ENCODE measurements at places on chromosomes 1 and 21. TPM values are rescaled to one million over a fixed set of nuclear protein-coding genes. Genes with fewer than 3 reads are reported as not detected.
A peak's percentile ranks its signal among the peaks of the same experiment; 100 is the strongest.

- H3K4me3 ChIP-seq = no peak overlapping the region
- DNase-seq = no peak
- no peak overlapping the region for H3K27ac ChIP-seq
- peaks cover 39% of the 10 kb centered on the region for H3K4me1 ChIP-seq
- no peaks in the 10 kb centered on the region for H3K27me3 ChIP-seq
- H3K36me3 ChIP-seq = peaks cover 10% of the 10 kb centered on the region
These were observed 18.8 kb downstream of the VPS26C start for GRCh38 chr21:37248298-37248697.

GRCh38 chr1:5620997-5621396 lies 371.2 kb downstream of the NPHP4 start:
- DNase-seq = no peak
- H3K4me3 ChIP-seq = no peak overlapping the region
- no peaks in the 10 kb centered on the region for H3K27me3 ChIP-seq

- no peaks in the 10 kb centered on the region for H3K36me3 ChIP-seq
- no peaks in the 10 kb centered on the region for H3K27me3 ChIP-seq
- H3K4me3 ChIP-seq = no peak overlapping the region
- DNase-seq = no peak
- H3K27ac ChIP-seq = no peak overlapping the region
These were observed 513.5 kb downstream of the LMO4 start for GRCh38 chr1:87842156-87842555.

- no peaks in the 10 kb centered on the region for H3K36me3 ChIP-seq
- H3K4me1 ChIP-seq = peaks cover 17% of the 10 kb centered on the region
- H3K27ac ChIP-seq = no peak overlapping the region
- peaks cover 23% of the 10 kb centered on the region for H3K27me3 ChIP-seq
- H3K4me3 ChIP-seq = no peak overlapping the region
These were observed 25.9 kb downstream of the DMBX1 start for GRCh38 chr1:46515576-46515975.

- peaks cover 29% of the 10 kb centered on the region for H3K4me1 ChIP-seq
- H3K27ac ChIP-seq = no peak overlapping the region
- H3K36me3 ChIP-seq = no peaks in the 10 kb centered on the region
- H3K4me3 ChIP-seq = peak overlapping the region; percentile 86
These were observed 941 bp upstream of the ROR1 start for GRCh38 chr1:63772876-63773275.

DNA sequence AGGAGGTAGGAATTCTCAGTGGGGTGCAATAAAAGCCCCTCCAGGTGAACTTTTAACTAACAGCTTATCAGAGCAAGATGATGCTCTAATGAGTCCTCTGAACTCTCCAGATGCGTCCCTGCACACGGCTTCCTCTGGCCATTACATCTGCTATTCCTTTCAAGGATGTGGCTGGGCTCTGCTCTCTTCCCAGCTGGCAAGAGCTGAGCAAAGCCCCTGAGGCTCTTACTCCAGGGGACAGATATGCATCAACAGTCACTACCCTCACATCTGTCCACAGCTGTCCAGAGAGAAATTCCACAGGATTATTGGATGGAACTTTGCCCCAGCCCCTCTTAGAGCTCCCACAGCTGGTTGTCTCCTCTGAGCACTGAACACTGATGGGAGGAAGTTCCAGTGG lies 267.8 kb downstream of the C1orf94 start:
- H3K4me3 ChIP-seq = no peak overlapping the region
- no peaks in the 10 kb centered on the region for H3K27me3 ChIP-seq
- DNase-seq = no peak
- H3K4me1 ChIP-seq = no peaks in the 10 kb centered on the region
- no peak overlapping the region for H3K27ac ChIP-seq

- H3K4me1 ChIP-seq = peaks cover 46% of the 10 kb centered on the region
- H3K36me3 ChIP-seq = no peaks in the 10 kb centered on the region
- H3K4me3 ChIP-seq = no peak overlapping the region
- H3K27ac ChIP-seq = peak overlapping the region; percentile 50
These were observed 140.9 kb upstream of the HOOK1 start for GRCh38 chr1:59673573-59674450.

The RNF186 gene
- total RNA-seq = not detected

All from osteocyte (in vitro differentiated cells).